Natural killer cell (primary cell): ENCODE measurements at places on chromosomes 2 and 18. TPM values are rescaled to one million over a fixed set of nuclear protein-coding genes. Genes with fewer than 3 reads are reported as not detected.

DNA sequence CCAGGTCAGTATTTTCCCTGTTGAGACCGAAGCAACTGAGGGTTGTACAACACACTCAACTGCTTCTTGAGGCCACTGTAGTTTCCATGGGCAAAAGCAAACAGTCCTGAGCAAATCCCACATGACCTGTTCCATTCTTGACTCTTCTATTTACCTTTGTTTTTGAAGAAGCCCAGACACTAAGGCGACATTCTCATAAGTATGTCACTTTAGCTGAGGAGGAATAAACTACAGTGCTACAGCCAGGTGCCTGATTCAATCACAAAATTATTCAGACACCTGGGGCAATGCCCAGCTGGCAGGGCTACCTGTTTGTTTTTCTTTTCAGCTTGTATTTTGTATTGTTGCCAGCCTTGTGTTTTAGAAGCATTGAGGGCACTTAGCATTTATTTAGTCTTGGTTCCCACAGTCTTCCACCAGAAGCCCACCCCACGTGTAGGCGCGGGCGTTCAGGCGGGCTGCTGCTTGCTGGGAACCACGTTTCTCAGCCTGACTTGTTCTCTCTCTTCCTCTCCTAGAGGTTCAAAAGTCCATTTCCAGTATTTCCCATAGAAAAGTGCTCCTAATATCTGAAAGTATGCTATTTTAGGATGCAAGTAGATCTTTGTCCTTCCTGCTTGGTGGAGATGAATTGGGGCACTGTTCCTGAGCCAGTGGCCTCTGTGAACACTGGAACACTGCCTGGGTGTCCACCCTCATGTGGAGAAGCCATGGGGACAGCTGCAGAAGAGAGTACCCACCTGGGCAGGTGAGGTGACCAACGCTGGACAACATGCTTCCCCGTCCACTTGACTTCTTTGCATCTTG is 99.0 kb upstream of the COPS8 start:
- H3K27me3 ChIP-seq = no peaks in the 10 kb centered on the region
- no peak overlapping the region for H3K27ac ChIP-seq
- H3K4me3 ChIP-seq = no peak overlapping the region
- no peaks in the 10 kb centered on the region for H3K4me1 ChIP-seq
- H3K36me3 ChIP-seq = no peaks in the 10 kb centered on the region

DNA sequence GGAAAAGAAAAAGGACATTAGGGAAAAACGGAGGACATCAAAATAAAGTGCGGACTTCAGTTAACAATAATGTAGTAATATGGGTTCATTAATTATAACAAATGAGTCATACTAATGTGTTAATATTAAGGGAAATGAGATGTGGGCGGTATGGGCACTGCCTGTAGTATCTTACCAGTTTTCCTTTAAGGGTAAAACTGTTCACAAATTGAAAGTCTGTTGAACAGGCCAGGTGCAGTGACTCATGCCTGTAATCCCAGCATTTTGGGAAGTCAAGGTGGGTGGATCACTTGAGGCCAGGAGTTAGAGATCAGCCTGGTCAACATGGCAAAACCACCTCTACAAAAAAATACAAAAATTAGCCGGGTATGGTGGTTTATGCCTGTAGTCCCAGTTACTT is 56.8 kb upstream of the PMAIP1 start:
- H3K36me3 ChIP-seq = no peaks in the 10 kb centered on the region
- no peak overlapping the region for H3K27ac ChIP-seq
- no peaks in the 10 kb centered on the region for H3K4me1 ChIP-seq
- H3K27me3 ChIP-seq = no peaks in the 10 kb centered on the region

GRCh38 chr18:50879302-50880118 is 592 bp downstream of the ME2 start:
- no peak for DNase-seq
- H3K27me3 ChIP-seq = no peaks in the 10 kb centered on the region
- no peaks in the 10 kb centered on the region for H3K36me3 ChIP-seq
- peak overlapping the region; percentile 99 for H3K27ac ChIP-seq
- peak overlapping the region; percentile 96 for H3K4me3 ChIP-seq

- no peak overlapping the region for H3K4me3 ChIP-seq
- H3K4me1 ChIP-seq = no peaks in the 10 kb centered on the region
- H3K36me3 ChIP-seq = no peaks in the 10 kb centered on the region
- H3K27me3 ChIP-seq = no peaks in the 10 kb centered on the region
Observed at GRCh38 chr2:178227187-178227586, 32.9 kb downstream of the OSBPL6 start.

GRCh38 chr2:225600865-225601264 is 201.4 kb downstream of the NYAP2 start:
- no peak overlapping the region for H3K27ac ChIP-seq
- no peaks in the 10 kb centered on the region for H3K4me1 ChIP-seq
- H3K36me3 ChIP-seq = no peaks in the 10 kb centered on the region
- H3K4me3 ChIP-seq = no peak overlapping the region
- no peak for DNase-seq
- H3K27me3 ChIP-seq = no peaks in the 10 kb centered on the region

GRCh38 chr2:56531668-56532420 is 348.1 kb downstream of the CCDC85A start:
- H3K27ac ChIP-seq = no peak overlapping the region
- DNase-seq = no peak
- no peaks in the 10 kb centered on the region for H3K27me3 ChIP-seq
- H3K4me3 ChIP-seq = no peak overlapping the region
- H3K36me3 ChIP-seq = no peaks in the 10 kb centered on the region

FRZB gene
- not detected for total RNA-seq

CTAGE1 gene
- not detected for total RNA-seq

CD8B2 gene
- 1.0 TPM for total RNA-seq

RBM44 gene
- 2.9 TPM for total RNA-seq
